ENCODE measurements at places on chromosomes 3 and 15.
A peak's percentile ranks its signal among the peaks of the same experiment; 100 is the strongest.

DNA sequence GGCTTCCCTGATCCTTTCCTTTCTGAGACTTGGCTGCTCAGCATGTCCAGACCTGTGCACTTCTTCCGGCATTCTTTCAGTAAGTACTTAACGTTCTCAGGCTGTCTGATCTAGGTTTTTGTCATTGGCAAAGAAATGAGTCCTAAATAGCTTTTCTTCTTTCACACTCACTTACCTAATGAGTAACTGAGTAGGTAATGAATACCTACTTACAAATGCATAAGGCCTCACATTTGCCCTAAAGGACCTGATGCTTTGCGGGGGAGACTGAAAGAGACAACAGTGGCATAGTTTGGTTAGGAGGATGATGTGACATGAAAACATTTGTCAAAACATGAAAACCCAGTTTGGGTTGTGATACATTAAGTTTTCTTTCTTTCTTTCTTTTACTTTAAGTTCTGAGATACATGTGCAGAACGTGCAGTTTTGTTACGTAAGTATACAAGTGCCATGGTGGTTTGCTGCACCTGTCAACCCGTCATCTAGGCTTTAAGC is 516.7 kb upstream of the CFAP20DC start:
- DNase-seq: no peak

GRCh38 chr3:198061119-198062067 is 101.4 kb downstream of the LMLN start:
- DNase-seq: no peak

DNA sequence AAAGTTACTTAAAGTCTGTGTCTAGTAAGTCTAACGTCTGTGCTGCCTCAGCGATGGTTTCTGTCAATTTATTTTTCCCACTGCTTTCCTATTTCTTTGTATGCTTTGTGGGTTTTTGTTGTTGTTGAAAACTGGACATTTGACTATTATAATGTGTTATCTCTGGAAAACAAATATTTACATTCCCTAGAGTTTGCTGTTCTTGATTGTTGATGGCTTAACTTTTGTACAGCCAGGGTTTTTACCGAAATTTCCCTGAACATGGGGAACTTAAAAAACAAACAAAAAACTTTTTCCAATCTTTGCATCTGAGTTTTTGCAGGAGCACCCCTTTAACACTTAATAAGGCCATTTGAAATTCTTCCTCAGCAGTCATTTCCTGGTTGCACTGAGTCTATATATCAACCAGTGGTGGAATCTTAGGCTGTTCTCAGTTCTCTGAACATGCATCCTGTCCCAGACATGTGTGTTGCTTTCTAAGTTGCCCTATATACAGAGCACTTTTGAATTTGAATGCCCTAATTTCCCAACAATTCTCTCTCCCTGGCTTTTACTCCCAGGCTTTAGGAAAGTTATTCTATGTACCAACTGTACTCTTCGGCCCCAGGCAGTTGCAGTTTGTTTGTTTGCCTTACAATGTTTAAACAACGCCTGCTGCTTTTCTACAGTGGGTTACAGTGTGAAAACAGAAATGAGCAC is 11.8 kb upstream of the PIAS1 start:
- DNase-seq: no peak

GRCh38 chr15:42608110-42608531 is 32.7 kb downstream of the STARD9 start:
- no peak for DNase-seq

GRCh38 chr3:160403028-160403545 is 3.6 kb downstream of the SMC4 start:
- DNase-seq: no peak

- no peak for DNase-seq
Measured at GRCh38 chr3:124078953-124079911, 87.3 kb upstream of the ROPN1 start.

- no peak for DNase-seq
Measured at GRCh38 chr3:107662586-107662985, 139.8 kb downstream of the BBX start.

GRCh38 chr15:26729030-26729429 is 43.8 kb downstream of the GABRB3 start:
- no peak for DNase-seq

DNA sequence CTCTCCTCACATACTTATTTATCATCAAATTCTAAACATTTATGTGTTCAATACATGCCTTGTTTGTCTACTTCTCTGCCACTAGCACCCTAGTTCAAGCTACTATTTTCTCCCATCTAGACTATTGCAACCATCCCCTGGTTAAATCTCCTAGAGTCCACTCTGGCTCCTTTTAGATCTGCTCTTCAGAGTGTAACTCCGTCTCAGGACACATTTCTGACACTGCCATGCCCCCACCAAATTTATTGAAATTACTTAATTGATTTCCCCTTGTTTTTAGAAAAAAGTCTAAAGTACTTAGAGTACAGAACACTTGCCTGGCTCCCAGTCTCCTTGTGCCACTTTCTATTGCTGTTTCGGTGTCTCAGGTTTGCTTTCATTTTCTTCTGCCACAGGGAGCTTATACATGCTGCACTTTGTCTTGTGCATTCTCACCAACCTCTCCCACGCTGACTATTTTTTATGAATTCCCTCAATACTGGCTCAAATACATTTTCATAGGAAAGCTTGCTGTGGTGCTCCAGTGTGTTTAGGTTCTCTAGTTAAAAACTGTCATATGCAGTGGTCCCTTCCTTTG is 792.3 kb downstream of the DIPK2A start:
- no peak for DNase-seq

- no peak for DNase-seq
Measured at GRCh38 chr3:14353502-14353901, 48.9 kb upstream of the SLC6A6 start.

- no peak for DNase-seq
Measured at GRCh38 chr3:51879937-51880336, 4.5 kb upstream of the IQCF5 start.

GRCh38 chr3:53171064-53171418 is 10.0 kb downstream of the PRKCD start:
- no peak for DNase-seq

DNA sequence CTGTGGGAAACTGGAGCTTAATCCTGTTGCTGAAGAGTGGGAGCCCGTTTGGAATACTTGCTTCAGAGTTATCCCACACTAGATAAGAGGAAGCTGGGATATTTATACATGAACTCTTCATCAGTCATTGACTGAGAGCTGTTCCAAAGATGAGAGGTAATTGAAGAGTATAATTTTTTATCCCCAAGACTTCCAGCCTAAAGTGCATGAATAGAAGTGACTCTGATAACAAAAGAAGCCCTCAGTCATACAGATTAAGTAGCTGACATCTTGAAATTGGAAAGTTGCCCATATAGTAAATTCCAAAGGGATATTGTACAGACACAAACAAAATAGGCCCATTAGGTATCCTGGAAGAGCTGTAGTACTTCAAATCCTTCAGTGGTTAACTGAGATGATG is 268.0 kb downstream of the EPHA3 start:
- no peak for DNase-seq

DNA sequence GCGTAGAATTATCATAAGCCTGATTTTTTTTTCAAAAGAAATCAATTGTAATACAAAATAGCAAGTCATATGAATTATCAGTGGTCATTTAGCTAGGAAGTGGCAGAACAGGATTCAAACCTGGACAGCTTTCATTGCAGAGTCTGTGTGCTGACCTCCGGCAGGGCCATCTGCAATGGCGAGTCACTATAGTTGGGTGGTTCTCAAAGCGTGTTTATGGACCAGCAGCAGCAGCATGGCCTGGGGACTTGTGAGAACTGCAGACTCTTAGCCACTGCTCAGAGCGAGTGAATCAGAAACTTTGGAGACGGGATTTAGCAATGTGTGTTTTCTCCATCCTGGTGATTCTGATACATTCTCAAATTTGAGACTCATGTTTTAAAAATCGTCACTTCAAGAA is 202.3 kb upstream of the SUCLG2 start:
- no peak for DNase-seq

GRCh38 chr3:60742606-60743145 is 508.6 kb downstream of the FHIT start:
- DNase-seq: peak; percentile 59
